ENCODE measurements at places on chromosomes 5 and 9.

- no peak for DNase-seq
Observed at GRCh38 chr9:130003943-130004552, 38.9 kb downstream of the FNBP1 start.

GRCh38 chr9:96327694-96328352, 25.8 kb upstream of the HSD17B3 start:
- DNase-seq, result peak; percentile 42

DNA sequence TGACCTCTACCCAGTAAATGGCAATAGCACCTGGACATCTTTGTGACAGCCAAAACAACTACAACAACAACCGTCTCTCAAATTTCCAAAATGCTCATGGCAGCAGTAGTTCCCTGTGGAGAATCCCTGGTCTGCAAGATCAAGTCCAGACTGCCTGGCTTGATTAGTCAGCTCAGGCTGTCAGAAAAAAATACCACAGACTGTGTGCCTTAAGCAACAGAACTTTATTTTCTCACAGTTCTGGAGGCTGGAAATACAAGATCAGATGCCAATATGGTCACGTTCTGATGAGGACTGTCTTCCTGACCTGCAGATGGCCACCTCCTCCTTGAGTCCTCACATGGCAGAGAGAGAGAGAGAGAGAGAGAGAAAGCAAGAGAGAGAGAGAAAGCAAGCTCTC, 52.3 kb upstream of the MOCS2 start:
- DNase-seq, result no peak

GRCh38 chr5:132655821-132656773, 1.9 kb upstream of the IL13 start:
- peak; percentile 51 for DNase-seq

DNA sequence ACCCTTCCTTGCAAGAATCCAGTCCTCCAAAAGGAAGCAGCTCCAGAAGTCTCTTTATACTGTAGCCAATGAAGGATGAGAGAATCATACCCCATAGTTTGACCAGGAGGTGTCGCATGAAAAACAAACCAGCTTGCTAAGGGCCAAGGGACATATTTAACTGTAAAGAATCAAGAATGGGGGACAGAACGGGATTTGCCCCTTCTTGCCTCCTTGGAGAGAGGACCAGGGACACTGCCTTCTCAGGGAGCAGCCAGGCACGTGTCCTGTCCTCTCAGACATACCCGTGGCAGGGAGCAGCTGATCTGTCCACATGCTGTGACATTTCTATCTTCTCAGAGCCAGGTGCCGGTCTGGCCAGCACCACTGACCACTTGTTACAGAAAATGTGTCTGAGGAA, 11.7 kb downstream of the PRUNE2 start:
- DNase-seq, result no peak

GRCh38 chr9:14313951-14314423, at the start of gene NFIB:
Gene NFIB (minus strand): TSS chr9:14314141. CDS start chr9:14313511, 630 bp downstream.
- DNase-seq, result no peak

GRCh38 chr5:154221371-154221896, 30.9 kb downstream of the GALNT10 start:
- peak; percentile 37 for DNase-seq

GRCh38 chr5:82793808-82794419, 283.3 kb downstream of the TMEM167A start:
- peak; percentile 5 for DNase-seq

GRCh38 chr9:93243112-93243511, 59.2 kb downstream of the WNK2 start:
- no peak for DNase-seq

DNA sequence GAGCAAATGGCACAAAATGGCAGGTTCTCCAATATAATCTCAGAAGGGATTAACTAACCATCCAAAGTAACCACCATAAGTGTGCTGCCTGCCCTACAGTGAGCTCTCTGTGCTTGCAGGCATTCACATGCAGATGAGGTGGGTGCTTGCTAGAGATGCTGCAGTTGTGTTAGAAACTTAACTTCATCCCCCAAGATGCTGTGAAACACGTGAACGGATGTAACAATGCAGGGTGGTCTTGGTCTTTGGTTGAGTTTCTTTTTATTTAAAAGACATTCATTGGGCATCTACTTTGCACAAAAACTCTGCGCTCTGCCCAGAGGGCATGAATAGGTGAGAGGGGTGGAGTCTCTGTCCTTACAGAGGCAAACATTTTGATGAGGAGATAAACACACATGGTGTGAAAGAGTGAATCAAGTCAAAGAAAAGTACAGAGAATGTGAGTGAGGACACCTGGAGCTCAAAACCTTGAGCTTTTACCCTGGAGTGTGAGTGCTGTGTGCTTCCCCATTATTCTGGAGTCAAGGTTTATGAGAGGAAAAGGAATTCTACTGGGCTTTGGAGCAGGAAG, 143.9 kb upstream of the DAP start:
- DNase-seq, result no peak

- DNase-seq, result no peak
Observed at GRCh38 chr9:126248680-126249079, 77.9 kb upstream of the MVB12B start.

- DNase-seq, result no peak
Observed at GRCh38 chr5:14296533-14297331, 153.6 kb downstream of the TRIO start.

DNA sequence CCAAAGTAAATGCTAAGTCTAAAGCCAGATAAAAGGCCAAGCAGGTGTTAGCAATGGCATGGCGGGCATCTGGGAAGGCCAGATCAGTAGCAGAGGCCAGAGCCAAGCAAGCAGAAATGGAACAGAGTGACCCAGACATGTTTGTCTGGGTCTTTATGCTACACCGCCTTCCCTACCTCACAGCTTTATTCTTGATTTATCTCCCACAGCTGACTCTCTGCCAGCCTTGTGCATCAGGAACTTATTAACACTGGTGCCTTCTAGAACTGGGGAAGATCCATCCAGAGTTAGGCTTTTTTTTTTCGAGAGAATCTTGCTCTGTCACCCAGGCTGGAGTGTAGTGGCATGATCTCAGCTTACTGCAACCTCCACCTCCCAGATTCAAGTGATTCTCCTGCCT, 112.5 kb upstream of the SLC44A1 start:
- DNase-seq, result no peak

- DNase-seq, result no peak
Observed at GRCh38 chr5:24331531-24331930, 313.2 kb downstream of the CDH10 start.

GRCh38 chr5:28517691-28518090, 1479.3 kb upstream of the CDH9 start:
- no peak for DNase-seq

GRCh38 chr9:112332674-112332976, 794 bp downstream of the PTBP3 start:
- no peak for DNase-seq

DNA sequence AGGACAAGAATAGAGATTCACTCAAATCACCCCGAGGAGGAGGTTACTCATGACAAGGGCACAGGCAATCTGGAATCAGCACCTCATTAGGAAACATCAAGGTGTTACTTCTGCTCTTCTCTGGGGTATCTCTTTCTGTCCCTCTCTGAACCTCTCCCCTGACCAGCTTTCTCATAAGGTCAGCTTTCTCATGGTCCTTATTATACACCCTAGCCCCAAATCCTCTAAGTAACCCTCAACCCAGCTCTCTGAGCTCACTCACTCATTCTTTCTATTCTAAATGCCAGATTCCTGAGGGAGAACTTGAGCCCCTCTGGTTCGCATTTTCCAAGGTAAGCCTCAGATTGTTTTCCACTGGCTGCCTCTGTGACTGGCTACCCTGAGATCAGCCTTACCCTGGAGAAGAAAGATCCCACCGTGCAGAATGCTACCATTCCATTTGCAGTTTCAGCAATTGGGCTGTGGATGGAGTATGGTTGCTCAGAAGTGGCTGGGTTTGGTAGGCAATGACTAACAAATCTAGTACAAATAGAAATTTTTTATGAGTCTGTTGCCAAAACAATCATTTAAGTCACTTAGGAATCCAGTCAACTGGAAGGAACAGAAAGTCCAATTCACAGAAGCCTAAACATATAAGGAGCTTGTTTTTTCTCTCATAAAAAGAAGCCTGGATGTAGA, 9.0 kb upstream of the TIMD4 start:
- DNase-seq, result no peak

- DNase-seq, result no peak
Observed at GRCh38 chr9:21265421-21266189, 25.8 kb upstream of the IFNA14 start.

DNA sequence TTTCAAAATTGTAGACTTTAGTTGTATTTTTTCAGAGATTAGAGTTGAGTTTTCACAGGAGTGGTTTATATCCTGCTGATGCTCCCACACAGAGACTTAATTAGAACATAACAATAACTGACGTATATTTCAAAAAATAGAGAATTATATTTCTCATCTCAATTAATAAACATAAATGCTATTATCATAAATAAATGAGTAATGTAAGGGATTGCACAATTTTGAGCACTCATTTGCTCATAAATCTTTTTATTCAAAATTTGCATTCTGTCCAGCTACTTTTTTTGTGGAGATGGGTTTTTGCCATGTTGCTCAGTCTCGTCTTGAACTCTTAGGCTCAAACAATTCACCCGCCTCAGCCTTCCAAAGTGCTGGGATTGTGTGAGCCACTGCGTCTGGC, 515.7 kb upstream of the RORB start:
- no peak for DNase-seq

DNA sequence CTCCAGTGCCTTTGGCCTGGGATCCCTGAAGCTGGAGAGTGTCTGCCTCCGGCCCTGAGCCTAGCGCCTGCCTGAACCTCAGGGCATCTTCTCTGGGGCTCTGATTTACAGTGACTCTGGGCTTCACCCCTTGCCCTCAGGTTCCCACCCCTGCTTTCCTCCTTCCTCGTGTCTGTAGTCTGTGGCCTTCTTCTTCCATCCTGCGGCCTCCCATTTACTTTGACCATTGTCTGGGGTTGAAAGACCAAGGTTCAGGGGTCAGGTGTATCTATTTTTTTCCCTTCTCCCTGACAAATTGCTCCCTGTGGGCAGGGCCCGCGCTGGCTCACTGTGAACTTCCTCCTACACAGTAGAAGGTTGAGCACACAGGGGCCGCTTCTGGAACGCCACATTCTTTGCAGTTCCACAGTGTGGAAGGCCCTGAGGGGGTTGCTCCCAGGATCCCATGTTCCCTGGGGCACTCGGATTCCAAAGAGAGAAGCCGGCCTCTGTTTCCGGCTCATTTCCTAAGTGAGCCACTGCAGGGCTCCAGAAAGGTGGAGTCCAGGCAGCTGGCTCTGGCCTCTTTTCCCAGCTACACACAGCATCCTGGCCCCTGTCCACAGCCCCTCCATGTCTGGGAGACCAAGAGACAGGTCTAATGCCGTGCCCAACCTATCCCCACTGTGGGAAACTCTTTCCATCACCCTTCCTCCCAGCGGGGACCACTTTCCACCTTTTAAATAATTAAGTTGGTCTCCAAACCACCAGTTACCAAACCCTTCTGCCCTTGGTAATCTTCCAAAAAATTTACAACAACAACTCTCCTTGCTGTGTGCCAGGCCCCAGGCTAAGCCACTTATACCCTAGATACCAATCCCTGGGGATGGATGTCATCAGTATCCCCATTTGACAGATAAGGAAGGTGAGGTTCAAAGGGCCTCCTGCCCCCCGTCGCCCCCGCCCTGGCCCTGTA, 140.3 kb upstream of the IER5L start:
- peak; percentile 8 for DNase-seq

DNA sequence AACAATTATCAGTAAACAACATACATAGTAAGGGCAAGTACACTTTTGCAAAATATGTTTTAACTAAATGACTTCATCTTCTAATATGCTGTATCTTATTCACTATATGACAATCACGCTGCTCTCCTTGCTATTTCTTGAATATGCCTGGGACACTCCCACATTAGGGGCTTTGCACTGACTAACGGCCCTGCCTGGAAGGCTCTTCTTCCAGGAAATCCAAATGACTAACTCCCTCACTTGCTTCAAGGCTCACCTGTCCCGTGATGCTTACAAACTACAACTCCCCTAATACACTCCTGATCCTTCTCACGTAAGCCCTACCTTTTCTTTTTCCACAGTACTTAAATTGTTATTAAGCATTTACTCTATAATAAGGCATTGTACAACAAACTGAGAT, 10.6 kb downstream of the ERP44 start:
- DNase-seq, result no peak

GRCh38 chr5:176994460-176995121, 12.0 kb downstream of the UIMC1 start:
- no peak for DNase-seq

GRCh38 chr9:8331507-8332330, 532.1 kb upstream of the DMAC1 start:
- DNase-seq, result no peak

DNA sequence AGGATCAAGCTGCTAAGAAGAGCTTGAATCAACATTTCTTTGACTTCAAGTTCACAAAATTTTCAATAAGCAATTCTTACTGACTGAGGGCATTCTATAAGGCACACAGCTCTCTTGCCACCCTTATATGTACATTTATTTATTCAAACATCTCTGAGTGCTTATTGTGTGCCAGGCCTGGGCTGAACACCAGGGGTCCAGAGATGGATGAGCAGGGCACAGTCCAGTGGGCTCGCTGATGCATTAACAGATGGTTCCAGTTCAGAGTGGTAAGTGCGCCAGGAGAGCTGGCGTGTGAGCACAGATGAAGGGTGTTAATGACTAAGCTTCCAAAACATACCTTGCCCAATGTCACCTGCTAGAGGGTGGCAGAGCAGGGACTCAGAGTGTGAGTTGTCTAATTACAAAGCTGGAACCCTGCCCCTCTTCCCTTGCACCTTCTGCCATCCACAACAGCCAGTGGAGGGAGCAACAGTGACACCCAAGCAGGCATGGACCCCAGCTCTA, 24.6 kb downstream of the ALG2 start:
- DNase-seq, result no peak

DNA sequence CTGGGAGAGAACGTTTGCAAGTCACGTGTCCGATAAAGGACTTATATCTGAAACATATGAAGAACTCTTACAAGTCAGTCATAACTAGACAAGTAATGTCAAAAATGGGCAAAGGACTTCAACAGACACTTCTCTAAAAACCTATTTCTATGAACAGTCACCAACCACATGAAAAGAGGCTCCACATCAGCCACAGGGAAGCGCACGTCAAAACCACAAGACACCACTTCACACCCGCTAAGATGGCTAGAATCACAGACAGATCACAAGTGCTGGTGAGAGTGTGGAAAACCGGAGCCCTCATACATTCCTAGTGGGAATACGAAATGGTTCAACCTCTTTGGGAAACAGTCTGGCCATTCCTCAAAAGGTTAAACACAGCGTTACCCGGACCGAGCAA, 11.5 kb upstream of the CARD9 start:
- peak; percentile 70 for DNase-seq

DNA sequence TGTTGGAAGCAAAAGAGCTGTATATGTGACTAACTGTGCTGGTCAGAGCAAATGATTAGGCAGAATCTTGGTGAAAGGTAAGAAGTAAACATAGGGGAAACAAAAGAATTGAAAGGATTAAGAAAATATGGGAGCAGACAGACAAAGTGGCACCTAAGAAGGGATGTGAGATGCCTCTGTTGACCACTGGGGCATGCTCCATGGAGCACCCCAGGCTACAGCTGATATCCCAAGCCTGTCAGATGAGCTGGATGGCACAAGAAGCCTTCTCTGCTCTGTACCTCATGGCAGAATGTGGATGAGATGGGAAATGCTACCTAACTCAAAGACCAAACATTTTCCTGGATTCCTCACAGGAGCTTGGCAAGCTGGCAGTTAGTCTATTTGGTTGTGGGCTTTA, 89.3 kb upstream of the SLIT3 start:
- DNase-seq, result no peak

All from stimulated activated naive CD8-positive, alpha-beta T cell treated with anti-CD3 and anti-CD28 coated beads, Interleukin-15, amount 100 ng/mL, for 72 hours (primary cell).